BJ (cell line): ENCODE measurements at places on chromosomes 16 and 17.

DNA sequence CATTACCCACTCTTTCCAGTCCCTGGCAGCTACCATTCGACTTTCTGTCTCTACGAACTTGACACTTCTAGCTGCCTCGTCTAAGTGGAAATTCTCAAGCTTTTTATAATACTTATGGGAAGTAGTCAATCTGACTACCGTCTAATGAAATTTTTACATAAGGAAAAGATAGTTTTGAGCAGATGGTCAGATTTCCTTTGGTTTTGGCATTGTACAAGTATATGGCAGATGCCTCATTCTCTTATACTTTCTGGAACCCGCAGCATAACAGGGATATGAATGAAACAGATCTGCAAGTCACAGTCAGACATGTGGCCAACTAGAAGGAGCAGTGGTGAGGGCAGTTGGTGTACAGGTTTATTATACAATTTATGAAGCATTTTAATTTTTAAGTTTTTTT is 146.0 kb downstream of the PITPNC1 start:
- DNase-seq: no peak

GRCh38 chr17:47990962-47991731 is 20.2 kb downstream of the CDK5RAP3 start:
- no peak for DNase-seq

GRCh38 chr17:8153957-8154607 is 1.9 kb upstream of the PER1 start:
- peak; percentile 97 for DNase-seq

DNA sequence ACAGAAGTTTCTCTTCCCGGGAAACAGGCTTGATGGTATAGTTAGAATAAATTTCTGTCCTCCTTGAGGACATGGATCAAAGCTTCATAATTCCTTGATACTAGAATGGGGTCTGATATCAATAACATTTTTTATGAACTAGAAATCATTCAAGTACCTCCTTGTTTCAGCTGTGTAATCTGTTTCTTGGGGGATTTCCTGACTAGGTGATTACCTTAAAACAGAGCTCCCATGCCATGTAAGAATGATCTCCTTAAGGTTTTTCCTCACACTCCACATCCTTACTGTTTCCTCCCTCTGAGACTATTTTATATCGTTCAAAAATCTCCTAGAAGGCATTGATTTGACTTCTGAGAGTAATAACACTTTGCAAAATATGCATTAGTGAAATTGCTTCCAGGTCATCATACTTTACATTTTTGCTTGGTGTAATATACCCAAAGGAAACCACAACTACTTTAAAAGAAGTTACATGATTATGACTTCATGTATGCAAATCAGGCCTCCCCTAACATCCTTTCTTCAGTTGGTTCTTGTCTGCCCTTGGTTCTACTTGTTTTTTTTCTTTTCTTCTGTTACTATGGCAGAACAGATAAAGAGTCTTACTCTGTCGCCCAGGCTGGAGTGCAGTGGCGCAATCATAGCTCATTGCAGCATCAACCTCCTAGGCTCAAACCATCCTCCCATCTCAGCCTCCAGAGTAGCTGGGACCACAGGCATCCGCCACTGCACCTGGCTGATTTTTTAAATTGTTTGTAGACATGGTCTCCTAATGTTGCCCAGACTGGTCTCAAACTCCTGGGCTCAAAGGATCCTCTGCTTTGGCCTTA is 388.8 kb downstream of the ZFHX3 start:
- DNase-seq: no peak

GRCh38 chr17:28896884-28897768 is at the start of gene FLOT2:
Gene FLOT2, minus strand, starts transcription at chr17:28897733. Its CDS starts 159 bp downstream, at chr17:28897574.
- DNase-seq: no peak

GRCh38 chr17:80931421-80932265 is 60.0 kb upstream of the CHMP6 start:
- DNase-seq: peak; percentile 65
